Activated CD4-positive, alpha-beta T cell treated with anti-CD3 and anti-CD28 coated beads, Interleukin-2, amount 50 U/mL, for 4 hours (primary cell): ENCODE measurements at places on chromosomes 7 and 10.

GRCh38 chr7:143352531-143353002, 9.9 kb downstream of the FAM131B start:
- no peak for DNase-seq

GRCh38 chr7:114656466-114656865, 241.9 kb downstream of the FOXP2 start:
- DNase-seq: no peak

DNA sequence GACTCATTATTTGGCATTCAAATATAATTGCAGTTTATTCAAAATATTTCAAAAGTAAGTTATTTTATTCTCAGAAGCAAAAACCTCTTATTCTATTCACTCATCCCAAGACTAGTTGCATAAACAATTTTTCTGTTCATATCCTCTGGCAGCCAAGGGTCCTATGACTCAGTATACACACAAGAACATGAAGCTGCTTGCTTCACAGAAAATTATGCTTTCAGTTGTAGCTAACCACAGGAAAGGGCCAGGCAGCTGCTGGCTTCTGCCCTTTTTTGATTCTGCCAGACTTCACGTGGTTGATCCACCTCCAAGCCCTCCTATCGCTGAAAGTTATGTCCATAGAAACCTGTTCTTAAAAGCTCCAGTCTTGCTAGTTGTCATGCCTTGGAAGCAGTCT, 108.8 kb downstream of the ABCA13 start:
- no peak for DNase-seq

GRCh38 chr10:46293832-46294640, 7.2 kb downstream of the ANTXRL start:
- no peak for DNase-seq

DNA sequence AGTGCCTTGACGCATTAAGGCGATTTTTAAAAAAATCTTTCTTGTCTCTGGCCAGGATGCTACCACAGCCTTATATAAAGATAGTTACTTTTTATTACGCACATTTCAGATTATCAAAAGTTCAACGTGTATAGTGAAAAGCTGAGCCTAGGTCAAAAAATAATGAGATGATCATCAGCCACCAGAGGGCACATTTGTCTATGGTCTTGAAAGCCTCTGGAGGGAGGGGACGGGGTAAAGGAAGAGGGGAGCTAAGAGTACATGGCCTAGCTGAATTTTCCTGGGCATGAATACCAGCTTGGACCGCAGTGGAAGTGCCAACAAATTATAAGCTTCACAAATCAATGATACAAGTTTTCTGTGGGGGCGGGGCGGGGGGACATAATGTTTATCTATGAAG, 285.9 kb upstream of the SMIM30 start:
- DNase-seq: no peak

DNA sequence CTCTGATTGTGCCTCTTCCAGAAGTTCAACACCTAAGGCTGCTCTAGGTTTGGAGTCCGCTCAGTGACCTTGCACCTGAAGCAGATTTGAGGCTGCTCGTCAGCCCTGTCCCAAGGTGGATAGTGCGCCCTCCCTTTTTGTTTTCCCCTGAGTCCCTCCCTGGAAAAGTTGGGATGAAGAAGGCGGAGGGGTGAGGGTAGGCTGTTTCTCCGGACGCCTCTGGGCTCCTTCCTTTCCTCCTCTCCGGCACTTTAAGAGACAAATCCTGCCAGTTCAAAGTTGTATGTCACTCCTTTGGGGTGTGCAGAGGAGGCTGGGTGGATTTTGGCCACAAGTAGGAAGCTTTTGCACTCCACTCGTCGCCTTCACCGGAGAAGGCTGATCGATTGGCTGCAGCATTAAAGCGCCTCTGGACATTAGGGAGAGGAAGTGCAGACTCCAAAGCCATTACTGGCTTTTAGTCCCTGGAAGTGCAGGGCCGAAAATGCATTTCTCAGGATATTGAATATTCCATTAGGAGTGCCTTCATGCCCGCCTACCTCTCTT, 81.9 kb upstream of the PRKG1 start:
- no peak for DNase-seq

DNA sequence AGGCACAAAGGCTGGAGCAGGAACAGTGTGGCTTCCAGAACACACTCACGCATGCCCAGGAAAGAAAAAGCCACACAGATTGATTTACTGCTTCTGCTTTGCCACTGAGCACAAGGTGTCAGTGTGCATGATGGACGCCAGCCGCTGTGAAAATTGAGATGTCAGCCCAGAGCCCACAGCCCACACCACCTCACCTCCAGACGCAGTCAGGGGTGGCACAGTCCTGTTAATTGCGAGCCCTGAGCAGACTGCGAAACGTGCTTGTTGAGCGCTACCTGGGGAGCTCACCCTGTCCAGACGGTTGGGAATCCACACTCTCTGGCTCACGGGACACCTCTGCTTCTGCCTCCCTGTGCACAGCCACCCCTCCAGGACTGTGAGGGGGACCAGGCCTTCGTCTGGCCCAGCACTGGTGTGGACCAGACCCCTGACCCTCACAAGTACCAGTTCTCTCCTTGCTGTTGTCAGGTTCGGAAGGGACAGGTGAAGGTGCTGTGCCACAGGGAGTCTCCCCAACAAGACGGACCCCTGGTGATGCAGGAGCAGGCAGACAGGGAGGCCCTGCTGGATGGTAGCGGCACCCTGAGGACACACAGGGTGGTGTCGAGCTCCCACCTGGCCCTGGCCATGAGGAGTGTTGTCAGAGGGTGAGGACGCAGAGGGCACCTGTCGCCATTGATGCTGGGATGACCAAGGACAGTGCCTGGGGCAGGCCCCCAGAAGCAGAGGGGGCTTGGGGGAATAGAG, 15.3 kb downstream of the RASGEF1A start:
- no peak for DNase-seq

GRCh38 chr7:142439739-142440138, 181.9 kb upstream of the PRSS58 start:
- no peak for DNase-seq

- no peak for DNase-seq
Observed at GRCh38 chr10:60627778-60628748, 150.2 kb upstream of the CDK1 start.

- DNase-seq: no peak
Observed at GRCh38 chr10:86614853-86615252, 39.5 kb upstream of the OPN4 start.

- no peak for DNase-seq
Observed at GRCh38 chr7:80950550-80950967, 31.7 kb upstream of the SEMA3C start.

DNA sequence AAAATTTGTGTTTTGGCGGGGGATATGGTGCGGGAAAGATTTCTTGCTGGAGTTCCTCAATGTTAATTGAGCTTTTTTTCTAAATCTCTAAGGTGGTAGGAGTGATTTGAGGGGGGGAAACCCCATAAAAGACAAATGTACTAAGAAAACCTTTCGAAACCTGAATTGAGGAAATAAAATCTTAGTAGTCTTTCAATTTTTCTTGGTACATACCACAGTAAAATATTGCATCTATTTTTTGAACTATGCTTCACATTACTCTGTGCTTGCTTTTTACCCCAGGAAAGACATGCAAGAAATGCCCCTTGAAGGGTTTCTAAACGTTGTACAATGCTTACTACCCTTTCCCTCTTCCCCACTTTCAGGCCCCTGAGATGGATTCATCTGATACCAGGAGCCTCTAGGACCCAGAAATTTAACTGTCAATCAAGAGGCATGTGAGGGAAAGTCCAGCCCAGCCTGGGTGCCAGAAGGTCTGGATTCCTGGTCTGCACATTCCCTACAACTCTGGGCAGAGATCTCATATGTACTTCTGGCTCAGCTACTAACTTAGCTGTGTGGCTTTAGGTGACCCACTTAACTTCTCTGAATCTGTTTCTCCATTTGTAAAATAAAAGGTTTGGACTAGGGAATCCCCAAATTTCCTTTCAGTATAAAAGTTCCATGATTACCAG, 5.8 kb upstream of the PDCD4 start:
- DNase-seq: no peak

DNA sequence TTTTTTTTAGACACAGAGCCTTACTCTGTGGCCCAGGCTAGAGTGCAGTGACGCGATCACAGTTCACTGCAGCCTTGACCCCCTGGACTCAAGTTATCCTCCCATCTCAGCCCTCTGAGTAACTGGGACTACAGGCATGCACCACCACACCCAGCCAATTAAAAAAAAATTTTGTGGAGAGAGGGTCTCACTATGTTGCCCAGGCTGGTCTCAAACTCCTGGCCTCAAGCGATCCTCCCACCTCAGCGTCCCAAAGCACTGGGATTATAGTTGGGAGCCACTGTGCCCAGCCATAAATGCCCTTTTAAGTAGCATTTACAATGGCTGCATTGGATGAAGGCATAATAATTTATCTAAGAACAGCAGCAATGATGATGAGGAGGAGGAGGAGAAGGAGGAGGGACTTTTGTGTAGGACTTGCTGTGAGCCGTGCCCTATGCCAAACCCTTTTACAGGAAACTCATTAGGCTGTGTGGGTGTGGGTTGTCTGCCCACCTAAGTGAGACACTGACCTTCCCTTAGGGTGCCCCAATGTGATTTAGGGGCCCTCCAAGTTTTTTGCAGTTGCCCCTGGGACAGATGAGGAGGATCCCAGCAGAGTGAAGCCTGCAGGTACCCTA, 51.1 kb downstream of the EEPD1 start:
- no peak for DNase-seq

DNA sequence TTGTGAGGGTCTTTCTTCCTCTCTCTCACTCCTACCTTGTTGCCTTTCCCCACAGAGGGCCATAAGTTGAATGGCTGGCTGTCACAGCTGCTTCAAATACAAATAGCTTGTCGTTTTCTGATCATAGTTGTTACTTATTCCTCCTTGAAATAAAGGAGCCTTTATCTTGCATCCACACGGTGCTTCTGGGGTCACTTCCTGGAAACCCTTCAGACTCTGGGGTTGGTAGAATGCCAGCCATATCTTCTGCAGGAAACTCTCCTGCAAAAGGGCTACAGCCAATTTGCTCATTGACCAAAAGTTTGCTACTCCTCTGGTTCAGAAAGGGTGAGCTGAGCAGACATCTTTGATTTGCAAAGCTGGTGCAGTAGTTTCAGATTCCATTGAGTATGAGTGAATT, 70.4 kb downstream of the FAM185A start:
- no peak for DNase-seq

- no peak for DNase-seq
Observed at GRCh38 chr7:157014635-157015555, 4.4 kb upstream of the MNX1 start.

DNA sequence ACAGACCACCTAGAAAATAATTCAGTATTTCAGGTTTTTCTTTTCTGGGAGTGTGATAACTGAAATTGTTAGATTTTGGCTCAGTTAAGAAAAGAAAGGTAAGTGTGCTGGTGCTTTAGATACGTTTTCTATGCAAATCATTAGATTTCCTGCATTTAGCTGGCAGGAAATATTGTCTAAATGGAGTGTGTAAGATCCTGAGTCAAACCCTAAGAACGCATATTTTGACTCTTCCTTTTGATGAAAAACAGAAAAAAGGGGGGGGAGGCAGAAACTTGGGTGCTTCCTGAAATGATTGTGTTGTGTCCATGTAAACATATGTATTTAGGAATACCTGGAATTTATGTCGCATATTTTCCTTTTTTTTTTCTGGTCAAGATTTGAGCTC, 1.2 kb downstream of the GRK5 start:
- no peak for DNase-seq

- no peak for DNase-seq
Observed at GRCh38 chr10:370449-370825, 235.2 kb downstream of the ZMYND11 start.

- DNase-seq: no peak
Observed at GRCh38 chr10:14645239-14645960, 129.3 kb downstream of the FAM107B start.

DNA sequence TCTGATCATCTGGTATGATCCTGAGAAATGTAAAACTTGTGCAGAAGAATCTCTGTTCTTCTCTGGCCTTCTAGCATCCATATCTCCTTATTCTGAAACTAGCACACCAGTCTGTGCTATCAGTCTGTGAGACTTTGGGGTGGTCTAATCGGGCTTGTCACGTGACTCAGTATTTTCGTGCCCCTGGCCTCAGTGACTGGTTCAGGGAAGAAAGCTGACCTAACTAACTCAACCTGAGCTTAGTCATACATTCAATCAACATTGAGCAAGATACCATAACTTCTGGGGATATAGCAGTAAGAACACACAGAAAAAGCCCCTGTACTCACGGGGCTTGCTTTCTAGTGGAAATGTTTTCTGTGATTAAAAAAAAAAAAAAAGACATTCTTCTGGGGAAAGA, 109.3 kb downstream of the DKK1 start:
- no peak for DNase-seq

DNA sequence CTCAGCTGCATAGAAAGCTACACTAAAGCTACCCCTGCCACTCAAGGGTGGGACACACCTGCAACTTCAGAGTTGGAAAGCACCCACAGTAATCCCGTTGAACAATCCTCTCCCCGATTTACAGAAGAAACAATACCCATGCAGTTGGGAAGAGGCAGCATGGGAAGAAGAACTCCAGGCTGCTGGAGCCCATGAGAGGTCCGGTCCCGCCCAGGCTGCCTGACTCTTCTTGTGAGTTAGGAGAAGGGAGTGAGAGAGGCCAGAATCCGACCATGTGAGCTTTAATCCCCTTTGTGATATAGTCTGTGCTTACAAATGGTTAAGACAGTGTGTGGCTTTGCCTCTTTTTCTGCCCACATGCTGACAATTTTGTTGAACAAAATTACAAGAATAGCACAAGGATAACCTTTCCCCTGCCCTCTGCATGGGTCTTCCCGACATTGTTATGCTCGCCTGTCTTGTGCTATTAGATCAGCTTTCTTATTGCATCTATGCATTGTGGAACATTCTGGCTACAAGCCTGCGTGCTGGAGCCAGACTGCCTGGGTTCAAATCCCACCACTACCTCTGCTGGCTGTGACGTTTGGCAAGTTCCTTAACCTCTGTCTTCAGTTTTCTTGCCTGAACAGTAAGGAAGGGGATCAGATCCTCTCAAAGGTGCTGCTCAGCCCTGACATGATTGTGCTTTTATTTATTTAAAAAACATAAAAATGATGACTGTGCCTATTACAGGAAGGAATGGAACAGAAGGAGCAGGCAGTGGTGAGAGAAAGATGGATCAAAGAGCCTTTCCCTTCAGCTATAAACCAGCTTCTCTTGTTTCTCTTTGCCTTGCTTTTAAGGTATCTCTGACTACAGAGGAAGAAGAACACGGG, 56.0 kb downstream of the BPGM start:
- no peak for DNase-seq

DNA sequence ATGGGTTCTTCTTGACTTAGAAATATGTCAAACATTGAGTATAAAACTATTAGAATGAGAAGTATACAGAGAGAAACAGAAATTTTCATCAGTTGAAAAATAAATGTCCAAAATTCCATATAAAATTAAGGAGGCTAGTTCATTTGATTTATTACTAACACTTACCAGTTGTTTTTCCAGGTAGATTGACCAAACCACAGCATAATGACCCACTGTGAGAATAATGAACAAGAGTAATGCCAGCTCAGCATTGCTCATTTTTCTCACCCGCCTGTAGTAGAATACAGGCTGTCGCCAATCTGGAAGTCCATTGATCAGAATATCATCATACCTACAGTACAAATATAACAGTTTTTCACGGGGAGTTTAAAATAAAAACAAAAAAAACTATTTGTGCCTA, 82.9 kb downstream of the DNAJC1 start:
- no peak for DNase-seq
